ENCODE measurements at places on chromosomes 12 and 14.
A peak's percentile ranks its signal among the peaks of the same experiment; 100 is the strongest.

- DNase-seq: no peak
Observed at GRCh38 chr12:67893022-67893580, 96.1 kb upstream of the IFNG-AS1 start.

DNA sequence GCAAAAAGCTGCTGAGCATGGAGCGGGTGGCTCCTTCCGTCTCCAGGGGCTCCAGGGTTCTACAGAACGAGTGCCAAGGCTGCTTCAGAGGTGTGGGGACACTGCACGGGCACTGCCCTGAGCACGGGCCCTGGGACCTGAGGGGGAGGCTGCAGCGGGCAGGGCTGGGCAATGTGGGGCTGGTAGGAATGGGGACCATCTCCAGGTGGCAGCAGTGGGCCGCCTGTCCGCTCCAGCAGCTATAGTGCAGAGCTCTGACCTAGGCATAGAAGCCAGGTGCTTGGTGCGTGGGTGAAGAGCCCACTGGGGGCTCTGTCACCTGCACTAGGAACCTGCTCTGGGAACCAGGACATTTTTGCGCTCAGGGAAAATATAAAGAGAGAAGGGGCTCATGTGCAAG, 22.3 kb downstream of the HDAC7 start:
- peak; percentile 47 for DNase-seq

DNA sequence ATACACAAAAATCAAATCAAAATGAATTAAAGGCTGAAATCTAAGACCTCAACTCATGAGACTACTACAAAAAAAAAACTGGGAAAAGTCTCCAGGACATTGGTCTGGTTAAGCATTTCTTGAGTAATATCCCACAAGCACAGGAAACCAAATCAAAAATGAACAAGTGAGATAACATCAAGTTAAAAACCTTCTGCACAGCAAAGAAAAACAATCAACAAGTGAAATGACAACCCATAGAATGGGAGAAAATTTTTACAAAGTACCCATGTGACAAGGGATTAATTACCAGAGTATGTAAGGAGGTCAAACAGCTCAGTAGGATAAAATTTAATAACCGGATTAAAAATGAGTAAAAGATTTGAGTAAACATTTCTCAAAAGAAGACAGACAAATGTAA, 338.7 kb downstream of the SLC16A7 start:
- no peak for DNase-seq

DNA sequence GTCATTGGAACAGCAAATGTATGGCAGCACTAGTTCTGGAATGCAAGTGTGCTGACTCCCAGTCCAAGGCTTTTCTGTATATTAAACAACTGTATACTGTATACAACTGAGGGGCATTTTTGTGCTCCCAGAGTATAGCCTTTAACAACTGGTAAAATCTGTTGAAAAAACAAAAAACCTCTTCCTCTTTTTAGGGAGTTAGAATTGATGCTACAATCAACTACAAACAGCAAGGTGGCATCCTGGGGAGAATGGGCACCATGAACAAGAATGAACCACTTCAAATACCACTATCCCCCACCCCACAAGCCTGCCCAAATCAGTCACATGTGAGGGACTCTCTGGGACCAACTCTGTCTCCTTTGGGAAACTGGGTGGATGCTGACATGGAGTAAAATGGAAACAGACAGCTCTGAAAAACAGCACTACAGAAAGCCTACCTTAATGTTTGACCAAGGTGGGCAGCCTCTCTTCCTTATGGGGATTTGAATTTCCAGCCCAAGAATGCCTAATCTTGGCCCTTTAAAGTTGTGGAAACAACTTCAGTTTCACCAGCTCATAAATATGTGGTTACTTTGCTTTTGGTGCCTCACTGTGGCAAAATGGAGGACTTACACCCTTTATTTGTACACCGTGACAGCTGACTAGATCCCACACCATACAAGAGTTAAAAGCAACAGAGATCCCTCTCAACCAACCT, 7.5 kb downstream of the VTI1B start:
- peak; percentile 55 for DNase-seq

- DNase-seq: peak; percentile 7
Observed at GRCh38 chr14:100106250-100107112, 41.3 kb downstream of the EVL start.

DNA sequence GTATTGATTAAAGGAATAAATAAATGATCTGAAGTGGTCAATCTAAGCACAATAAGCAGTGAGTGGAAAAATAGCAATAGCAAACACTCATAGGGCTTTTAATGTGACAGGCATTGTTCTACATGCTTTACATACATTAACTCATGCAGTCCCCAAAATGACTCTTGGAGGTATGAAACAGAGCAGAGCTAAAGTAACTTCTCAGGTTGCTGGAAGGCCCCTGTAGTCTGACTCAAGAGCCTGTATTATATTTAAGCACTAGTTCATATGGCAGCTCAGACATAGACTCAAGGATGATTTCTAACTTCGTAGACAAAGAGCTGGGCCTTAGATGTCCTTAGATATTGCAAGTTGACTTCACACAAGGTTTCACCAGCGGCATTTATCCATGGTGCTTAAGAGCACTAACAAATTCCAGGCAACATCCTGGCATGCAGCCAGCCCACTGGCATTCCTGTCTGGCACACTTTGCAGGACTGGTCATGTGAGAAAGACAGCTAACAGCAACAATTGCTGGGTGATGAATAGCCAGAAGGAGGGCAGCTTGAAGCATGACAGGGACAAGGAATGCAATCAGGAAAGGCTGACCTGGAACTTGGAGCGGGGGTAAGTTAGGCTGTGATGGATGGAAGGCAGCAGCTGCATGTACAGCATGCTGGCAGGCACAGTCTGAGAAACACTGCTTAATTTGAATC, 22.9 kb upstream of the KTN1 start:
- DNase-seq: peak; percentile 95

DNA sequence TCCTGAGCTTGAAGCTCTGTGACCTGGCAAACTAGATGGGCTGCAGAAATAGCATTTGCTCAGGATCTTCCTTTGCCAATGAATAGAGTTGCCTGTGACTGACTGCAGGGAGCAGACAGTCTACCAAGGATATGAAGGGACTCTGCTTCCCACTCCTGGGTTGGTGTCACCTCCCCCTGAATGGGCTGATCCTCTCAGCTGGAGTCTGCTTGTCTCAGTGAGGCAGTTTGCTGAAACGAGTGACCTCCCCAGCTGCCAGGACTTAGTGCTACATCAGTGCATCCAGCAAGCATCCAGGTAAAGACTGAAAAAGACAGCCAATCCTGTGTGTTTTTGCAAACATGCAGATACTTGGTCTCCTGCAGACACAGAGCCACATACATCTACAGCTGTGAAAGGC, 28.5 kb downstream of the PAH start:
- no peak for DNase-seq

DNA sequence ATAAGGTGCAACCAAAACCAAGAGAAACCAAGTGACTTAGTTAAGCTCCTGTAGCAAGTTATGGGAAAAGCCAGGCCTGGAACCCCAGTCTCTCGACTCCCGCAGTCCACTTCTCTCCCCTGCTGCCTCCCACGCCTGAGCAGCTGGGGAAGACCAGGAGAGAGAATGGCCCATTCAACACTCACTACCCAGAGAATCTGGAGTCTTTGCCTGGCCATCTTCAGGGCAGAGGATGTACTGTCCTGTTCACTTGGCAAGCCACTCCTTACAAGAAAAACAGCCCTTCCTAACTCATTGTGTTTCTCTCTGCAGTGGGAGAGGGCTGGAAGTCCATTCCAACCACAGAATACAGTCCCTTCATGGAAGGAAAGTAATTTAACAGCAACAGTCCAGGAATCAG, 1.8 kb downstream of the PITPNM2 start:
- no peak for DNase-seq

GRCh38 chr14:96104469-96105057, 65.4 kb downstream of the C14orf132 start:
- DNase-seq: peak; percentile 81

- peak; percentile 51 for DNase-seq
Observed at GRCh38 chr12:71626768-71627167, 36.9 kb downstream of the ZFC3H1 start.

DNA sequence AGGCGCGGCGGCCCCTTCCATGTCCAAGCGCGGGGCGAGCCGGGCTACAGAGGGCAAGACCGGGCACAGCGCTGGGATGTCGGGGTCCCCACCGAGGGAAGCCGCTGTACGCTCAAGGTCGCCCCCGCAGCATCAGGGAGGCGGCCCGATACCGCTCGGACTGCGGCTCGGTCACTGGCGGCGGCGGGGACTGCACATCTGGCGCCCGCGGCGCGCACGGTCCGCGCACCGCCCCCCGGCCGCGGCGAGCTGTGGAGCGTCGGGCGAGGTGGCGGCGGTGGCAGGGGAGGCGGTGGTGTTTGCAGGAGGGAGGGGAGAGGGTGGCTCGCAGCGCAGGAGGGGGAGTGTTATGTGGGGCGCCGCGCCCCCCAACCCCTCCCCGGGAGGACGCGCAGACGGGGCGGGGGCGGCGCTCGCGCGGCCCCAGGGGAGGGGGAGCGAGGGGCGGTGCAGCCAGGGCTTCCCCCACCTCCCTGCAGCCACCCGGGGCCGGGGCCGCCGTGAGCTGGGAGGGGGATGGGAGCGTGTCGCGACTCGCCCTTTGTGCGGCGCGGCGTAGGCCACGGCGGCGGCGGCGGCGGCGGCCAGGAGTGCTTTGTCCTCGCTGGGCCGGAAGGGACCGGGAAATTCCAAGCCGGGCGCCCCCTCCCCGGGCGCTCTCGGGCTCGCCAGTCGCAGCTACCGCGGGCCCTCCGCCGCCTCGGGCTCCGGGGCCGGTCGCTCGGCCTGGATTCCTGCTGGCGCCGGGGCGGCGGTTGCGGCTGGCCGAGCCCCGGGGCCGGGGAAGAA, at the start of gene NUAK1:
NUAK1 (minus strand) TSS at position 322 of the 789 bp plus-strand sequence; CDS start at position 21, 301 bp downstream.
- peak; percentile 66 for DNase-seq

GRCh38 chr12:110355073-110355472, 48.4 kb downstream of the ANAPC7 start:
- DNase-seq: peak; percentile 24

- peak; percentile 13 for DNase-seq
Observed at GRCh38 chr12:110849748-110850403, 3.1 kb downstream of the CCDC63 start.

DNA sequence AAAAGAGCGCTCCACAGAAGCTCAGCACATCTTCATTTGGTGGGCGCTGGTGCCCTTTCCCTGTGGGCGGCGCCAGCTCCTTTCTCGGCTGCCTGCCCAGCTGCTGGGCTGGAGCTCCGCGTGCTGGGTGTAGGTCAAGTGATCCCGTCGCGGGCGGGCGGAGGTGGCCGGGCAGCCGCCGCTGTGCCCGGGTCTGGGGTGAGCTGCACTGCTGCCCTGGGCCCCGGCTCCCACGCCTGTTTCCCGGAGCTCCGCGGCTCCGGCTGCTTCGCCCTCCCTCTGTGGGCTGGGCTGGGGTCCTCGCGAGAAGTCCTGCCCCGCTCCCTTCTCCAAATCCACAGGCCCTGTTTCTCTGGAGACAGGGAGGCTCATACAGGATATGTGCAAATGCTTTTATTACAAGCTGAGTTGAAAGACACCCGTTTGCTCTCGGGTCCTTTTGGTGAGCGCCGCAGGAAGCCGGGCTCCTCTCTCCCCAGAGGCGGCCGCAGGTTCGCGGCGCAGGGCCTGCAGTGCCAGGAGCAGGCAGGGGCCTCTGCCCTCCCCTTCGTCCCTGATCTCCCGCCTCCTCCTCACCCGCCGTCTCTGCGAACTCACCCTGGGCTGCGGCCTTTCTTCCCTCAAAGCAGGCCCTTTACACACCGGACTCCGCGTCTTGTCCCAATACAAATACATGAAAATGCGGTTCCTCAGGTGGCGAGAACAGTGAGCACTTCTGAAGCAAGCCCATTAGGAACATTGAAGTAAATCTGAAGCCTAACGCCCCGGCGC, 67.8 kb upstream of the CAPRIN2 start:
- peak; percentile 19 for DNase-seq

DNA sequence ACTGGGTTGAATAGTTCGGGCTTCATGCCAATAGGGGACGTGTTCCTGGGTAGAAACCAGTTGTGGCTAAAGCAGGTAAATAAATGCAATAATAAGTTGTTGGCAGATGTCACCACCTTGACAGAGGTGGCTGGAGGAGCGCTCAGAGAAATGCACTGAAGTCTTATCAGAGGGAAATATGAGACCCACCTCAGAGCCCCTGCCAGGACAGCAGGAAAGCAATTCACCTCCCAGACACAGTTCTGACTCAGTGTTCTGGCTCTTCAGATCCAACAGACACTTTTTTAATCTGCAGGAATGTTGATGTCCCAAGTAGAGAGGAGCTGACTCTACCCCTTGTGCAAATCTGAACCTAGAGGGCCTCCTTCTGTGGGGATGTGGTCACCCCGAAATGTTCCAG, 687.1 kb upstream of the FBXO33 start:
- DNase-seq: no peak

- DNase-seq: no peak
Observed at GRCh38 chr14:50353126-50353525, 41.0 kb downstream of the DMAC2L start.

GRCh38 chr14:69694730-69695281, 72.1 kb upstream of the SRSF5 start:
- DNase-seq: peak; percentile 52

DNA sequence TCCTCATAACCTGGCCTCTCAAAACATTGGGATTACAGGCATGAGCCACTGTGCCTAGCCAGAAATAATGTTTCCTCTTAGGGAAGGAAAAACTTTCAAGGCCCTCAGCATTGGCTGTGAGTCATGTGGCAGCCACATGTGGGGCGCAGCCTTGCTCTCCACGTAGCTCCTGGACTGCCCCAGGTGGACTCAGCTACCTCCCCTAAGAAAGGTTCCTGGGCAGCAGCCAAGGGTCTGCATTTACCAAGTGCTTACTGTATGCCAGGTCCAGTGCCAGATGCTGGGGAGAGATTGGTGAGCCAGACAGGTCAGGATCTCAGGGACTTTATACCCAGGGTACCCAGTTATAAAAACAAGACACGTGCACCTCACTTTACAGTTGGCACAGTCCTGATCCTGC, 3.7 kb upstream of the TRPV4 start:
- DNase-seq: peak; percentile 30

DNA sequence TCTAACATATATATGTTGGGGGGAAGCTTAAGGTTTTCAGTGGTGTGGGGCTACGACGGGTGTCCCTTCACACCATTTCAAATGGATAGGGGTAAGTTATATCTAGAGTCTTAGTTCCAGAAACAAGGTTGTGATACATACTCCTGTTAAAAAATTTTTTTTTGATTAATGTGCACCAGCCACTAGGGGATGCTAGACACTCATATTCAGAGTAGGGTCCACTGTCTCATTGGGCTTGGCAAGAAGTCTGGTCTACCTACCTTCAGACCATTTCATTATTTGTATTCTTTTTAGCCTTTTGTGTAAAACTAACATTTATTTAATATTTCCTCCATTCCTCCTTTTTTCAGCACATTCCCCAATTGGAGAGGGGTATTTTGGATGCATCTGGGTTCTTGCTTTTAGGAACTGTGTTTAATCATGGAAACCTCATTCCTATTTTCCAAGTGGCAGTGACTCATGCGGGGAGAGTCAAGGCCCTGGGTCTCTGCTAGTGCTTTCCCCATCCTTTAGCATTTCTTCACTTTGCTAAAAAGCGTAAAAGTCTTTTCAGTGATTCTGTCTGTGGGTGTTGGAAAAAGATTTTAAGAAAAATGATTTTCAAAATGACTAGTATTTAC, 33.4 kb downstream of the ANO4 start:
- DNase-seq: peak; percentile 40
